ENCODE measurements at places on chromosomes 5 and 9.
A peak's percentile ranks its signal among the peaks of the same experiment; 100 is the strongest.

- no peak for DNase-seq
Observed at GRCh38 chr9:16868701-16869100, 1.8 kb downstream of the BNC2 start.

GRCh38 chr5:180126716-180127681, 55.4 kb upstream of the RNF130 start:
- DNase-seq = no peak

DNA sequence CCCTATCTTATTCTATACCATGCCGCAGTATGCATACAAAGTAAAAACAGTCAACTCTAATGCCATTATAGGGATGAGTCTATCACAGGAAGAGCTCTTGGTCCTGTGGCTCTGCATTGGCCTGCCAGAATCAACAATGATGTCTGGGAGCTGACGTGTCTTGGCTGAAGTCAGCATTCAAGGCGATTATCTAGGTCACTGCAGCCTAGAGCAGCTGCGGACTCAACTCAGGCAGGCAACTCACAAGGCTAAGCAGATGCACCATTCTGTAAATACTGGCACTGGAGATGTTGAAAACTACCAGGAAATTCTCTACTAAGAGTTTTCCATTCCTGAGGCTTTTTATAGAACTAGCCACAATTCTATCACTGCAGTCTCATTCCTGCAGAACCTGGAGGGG, 13.3 kb downstream of the SPATA9 start:
- DNase-seq = no peak

DNA sequence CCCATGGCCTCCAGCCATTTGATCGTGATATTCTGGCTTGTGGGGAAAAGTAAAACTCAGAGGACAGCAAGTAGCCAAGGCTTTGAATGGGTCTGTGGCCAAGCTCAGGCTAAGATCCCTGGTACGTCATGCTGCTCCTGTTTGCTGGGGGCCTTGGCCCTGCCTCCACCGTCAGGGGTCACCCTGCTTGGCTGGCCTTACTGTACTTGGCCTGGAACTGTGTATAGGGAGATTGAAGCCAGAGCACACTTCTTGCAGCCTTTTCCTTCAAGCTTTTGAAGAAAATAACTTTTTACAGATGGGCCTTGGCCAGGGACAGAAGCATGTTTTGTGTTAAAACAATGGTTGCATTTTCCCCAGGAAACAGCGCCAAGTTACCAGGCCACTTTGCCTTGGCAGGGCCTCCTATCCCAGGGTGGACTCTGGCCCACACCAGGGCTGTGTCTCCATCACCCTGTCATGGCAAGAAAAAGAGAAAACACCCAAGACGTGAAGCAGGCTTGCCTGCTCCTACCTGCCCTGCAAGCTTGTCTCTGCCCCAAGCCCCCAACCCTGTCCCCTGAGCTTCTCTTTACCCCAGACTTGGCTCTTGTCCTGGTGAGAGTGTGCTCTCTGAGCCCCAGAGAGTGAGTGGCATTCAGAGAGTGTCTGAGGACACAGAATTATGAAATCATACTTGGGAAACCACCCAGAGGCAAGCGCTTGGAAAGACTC, 286.9 kb downstream of the GADD45G start:
- DNase-seq = no peak

DNA sequence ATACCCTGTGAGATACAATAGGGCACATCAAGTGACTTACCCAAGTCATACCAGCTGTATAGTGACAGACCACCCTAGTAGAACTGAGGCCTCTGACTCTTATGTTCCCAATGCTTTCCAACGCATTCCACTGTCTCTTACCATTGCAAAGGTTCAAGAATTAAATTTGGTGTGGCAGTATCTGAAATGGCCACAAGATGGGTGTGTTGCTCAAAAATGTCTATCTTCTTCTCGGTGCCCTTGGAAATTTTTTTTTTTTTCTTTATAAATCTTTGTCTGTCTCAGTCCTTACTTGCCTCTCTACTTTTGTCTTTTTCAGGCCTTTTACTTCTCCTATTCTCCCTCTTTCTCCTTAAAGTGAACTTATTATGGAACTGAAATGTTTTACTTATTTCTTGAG, 48.4 kb downstream of the GPR21 start:
- DNase-seq = no peak

DNA sequence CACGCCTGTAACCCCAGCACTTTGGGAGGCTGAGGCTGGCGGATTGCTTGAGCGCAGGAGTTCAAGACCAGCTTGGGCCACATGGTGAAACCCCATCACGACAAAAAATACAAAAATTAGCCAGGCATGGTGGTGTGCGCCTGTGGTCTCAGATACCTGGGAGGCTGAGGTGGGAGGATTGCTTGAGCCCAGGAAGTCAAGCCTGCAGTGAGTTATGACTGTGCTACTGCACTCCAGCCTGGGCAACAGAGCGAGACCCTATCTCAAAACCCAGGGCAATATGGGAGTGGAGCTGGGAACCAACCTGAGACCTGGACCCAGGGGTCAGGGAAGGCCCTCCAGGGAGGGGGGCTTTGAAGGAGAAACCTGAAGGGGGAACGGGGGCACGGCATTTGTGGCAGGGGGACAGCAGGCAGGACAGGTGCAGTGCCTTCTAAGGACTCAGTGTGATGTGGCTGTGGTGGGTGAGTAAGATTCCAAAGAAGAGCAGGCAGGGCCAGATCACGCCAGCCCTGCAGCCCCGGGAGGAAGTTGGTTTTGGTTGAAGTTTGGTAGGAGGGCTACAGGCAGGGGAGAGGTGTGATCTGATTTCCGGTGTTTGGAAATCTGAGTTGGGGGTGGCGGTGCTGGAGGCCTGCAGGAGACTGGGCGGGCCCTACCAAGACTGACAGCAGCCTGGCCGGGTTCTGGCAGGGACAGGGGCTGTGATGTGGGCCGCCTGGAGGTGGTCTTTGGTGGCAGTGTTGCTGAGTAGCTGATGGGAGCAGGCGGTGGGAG, 46.2 kb downstream of the NTNG2 start:
- DNase-seq = no peak

- peak; percentile 88 for DNase-seq
Observed at GRCh38 chr5:163964671-163965070, 459.3 kb downstream of the MAT2B start.

GRCh38 chr9:94945197-94946144, 219.0 kb downstream of the AOPEP start:
- no peak for DNase-seq

GRCh38 chr5:36685631-36686288, 79.4 kb downstream of the SLC1A3 start:
- DNase-seq = peak; percentile 79

DNA sequence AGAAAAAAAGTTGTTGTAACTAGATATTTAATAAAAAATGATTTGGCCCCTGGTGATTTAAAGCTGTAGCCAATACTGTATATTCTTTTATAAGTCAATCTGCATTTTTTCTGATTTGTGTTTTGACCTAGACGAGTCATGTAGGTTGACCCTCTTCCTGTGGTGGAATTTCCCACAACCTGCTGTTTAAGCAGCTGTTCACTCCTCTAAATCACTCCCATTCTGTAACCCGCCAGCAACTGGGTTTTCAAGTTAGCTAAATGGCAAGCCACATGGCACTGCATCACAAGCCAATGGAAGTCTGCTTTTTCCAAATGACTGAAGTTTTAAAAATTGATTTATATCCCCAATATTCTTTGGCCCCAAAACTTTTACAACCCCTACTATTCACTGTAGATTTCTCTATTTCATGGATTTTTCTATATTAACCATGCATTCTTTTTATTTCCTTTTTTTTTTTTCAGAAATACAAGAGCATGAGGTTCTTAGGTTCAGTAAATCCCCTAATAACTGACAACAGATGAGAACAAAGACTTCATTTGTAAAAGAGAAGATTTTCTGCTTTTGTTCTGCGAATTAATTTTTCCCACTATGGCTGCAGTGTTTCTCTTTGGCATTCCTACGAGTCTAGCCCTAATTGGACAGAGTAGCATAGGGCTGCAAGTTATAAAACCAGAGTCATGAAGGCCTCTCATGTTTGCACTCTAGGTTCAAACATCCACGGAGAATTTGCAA, 184.5 kb upstream of the TLE4 start:
- DNase-seq = no peak

DNA sequence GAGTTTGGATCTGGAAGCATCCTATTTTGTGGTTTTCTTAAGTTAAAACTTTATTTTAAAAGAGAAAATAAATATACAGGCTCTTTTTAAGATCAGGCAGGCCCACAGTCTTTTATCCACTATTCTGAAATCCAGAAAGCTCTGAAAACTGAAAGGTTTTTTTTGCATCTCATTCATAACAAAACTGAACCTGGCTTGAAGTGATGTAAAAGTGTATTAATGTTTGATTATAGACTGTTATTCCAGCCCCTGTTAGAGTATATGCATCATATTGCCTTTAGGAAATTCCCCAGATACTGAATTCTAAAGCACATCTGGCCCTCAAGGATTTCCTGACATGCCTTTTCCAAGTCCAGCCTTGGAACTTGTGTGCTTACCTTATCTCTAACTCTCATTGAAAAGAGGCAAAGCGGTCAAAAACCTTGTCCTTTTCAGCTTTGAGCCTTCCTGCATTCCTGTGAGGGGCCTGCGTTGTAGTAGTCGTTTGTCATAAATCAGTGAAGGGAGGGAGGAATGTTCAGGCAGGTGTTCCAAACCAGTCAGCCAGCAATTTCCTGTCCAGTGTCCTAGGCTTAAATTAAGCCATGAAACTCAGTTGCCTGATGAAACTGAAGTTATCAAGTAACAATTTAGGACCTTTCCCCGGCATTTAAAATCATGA, 110.4 kb downstream of the TLE4 start:
- DNase-seq = no peak

GRCh38 chr9:118533850-118534249, 829.6 kb downstream of the TLR4 start:
- no peak for DNase-seq

- DNase-seq = no peak
Observed at GRCh38 chr5:141778206-141778605, 96.2 kb upstream of the ARAP3 start.

- DNase-seq = no peak
Observed at GRCh38 chr5:179165421-179166170, 105.4 kb downstream of the ZNF354C start.

GRCh38 chr5:145510769-145511168, 324.4 kb downstream of the PRELID2 start:
- no peak for DNase-seq

All from GF-D8 (cell line).